ENCODE measurements at places on chromosomes 3 and 15.

DNA sequence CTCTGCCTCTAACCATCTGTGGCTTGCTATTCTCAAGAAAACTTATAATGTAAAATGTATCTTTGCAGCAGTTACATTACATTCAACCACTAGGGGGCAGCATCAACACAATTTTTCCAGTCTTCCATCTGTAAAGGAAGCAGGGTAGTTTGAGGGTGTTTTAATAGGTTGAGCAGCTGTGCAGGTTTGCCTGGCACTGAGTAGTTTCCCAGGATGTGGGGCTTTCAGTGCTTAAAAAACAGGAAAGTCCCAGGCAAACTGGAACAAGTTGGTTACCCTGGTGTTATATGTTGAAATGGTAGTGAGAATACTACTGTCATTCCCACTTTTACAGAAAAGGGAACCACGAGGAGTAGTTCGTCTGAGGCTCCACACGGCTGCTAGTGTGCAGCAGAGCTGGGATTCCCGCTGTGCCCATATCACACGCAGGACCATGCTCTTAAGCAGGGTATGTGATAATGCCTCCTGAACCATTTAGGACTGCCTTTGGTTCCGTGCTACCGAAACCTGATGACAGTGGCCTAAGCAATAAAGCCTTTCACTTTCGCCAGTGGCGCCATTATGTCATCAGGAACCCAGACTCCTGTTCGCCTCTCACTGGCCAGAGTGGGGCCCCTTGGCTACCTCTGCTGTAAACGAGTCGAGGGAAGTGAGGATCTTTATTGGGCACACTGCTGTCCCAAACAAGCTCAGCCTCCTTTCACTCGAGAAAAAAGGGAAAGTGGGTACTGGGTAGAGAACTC is 64.7 kb upstream of the ZBTB38 start:
- peak; percentile 58 for DNase-seq

GRCh38 chr3:16528581-16528993 is 15.1 kb upstream of the RFTN1 start:
- peak; percentile 49 for DNase-seq

GRCh38 chr3:119184796-119185570 is 11.6 kb downstream of the UPK1B start:
- no peak for DNase-seq

DNA sequence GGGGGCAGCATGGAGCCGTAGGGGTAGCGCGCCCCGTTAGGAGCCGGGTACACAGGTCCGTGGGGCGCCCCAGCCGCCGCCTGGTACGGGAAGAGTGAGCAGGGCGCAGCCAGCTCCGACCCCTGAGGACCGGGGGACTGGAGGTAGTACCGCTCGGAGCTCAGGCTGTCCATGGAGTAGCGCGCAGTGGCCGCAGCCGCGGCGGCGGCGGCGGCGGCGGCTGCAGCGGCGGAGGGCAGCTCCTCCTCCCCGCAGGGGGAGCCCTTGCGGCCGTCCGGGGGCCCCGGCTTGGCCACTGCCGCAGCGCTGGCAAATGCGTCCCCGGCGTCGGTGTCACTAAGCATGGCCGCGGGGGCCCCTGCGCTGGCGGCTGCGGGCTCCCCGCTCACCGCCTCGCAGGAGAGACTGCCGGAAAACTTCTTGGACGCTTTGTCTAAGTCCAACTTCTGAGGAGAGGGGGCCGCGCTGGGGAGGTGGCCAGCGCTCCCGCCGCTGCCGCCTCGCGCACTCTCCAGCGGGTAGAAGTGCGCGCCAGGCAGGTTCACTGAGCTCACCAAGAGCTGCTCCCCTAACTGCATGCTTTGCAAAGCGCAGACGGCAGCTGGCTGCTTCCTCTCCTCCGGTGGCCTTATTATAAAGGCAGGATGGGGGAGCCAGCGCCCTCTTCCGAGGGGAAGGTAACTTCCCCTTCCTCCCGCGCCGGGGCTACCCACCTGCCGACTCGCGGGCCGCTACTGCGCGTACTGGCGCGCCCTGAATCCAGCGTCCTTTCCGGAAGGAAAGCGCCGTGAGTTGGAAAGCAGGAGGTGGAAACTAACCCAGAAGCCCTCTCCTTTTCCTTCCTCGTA is at the start of gene EOMES:
Gene EOMES, minus strand, starts transcription at position 607 of the 848 bp plus-strand sequence. Its CDS starts 29 bp downstream, at position 578.
- DNase-seq: peak; percentile 23

- DNase-seq: no peak
Measured at GRCh38 chr15:61173899-61174689, 55.0 kb downstream of the RORA start.

- no peak for DNase-seq
Measured at GRCh38 chr15:79030470-79030869, 60.1 kb downstream of the RASGRF1 start.

- no peak for DNase-seq
Measured at GRCh38 chr15:38085931-38086568, 151.6 kb downstream of the TMCO5A start.

DNA sequence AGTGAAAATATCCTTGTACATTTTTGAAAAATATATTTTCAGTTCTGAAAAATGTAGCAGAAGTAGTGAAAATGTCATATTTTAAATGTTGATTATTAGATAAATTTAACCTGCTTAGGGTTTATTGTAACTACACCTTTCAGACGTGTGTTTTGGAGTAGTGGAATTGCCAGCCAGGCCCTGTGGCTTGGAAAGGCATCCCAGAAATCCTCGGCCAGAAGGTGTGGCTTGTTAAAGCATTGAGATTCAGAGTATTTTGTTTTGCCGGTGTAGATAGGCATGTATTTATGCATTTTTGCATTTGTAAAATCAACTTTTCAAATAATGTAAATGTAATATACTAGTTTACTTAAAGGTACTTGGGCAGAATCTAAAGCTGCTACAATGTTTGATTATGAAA is 7.0 kb downstream of the EBLN2 start:
- no peak for DNase-seq

- DNase-seq: no peak
Measured at GRCh38 chr15:35728219-35728940, 182.4 kb upstream of the DPH6 start.

DNA sequence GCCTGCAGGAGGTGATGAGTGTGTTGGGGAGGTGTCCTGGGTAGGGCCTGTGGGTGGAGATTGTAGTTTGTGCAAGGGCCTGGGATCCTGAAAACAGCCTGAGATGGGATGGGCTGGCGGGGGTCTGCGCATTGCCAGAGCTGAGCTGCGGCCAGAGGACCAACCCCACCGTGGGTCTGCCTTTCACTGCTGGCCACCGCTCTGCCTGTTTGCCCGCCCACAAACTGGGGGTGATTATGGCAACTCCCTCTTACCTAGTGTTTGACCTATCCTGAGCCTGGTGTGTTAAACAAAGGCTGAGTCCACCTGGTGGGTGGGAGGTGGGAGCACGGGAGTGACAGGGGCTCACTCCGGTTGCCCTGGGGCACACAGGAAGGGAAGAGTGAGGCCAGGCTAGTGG is 9.8 kb downstream of the ABTB1 start:
- peak; percentile 41 for DNase-seq

DNA sequence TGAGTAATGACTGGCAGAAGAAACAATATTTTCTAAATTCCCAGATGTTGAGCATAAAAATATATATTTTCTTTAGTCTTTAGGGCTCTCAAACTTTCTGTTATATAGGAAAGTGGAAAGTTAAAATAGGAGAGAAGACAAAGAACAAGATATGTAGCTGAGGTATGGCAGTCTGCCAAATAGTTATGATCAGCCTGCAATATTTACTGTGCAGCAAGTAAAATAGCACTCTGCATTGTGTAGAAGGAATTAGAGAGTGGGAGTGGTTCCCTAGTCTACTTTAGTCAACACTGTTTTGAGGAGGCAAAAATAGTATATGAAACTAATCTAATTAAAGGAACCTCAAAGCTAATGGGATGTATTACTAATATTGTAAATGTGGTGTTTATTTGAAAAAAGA is 978.1 kb upstream of the ALCAM start:
- no peak for DNase-seq

GRCh38 chr3:71583566-71584393 is at the start of gene FOXP1:
FOXP1 (minus strand) TSS chr3:71583728; CDS start chr3:71198381, 385,347 bp downstream.
- peak; percentile 77 for DNase-seq

DNA sequence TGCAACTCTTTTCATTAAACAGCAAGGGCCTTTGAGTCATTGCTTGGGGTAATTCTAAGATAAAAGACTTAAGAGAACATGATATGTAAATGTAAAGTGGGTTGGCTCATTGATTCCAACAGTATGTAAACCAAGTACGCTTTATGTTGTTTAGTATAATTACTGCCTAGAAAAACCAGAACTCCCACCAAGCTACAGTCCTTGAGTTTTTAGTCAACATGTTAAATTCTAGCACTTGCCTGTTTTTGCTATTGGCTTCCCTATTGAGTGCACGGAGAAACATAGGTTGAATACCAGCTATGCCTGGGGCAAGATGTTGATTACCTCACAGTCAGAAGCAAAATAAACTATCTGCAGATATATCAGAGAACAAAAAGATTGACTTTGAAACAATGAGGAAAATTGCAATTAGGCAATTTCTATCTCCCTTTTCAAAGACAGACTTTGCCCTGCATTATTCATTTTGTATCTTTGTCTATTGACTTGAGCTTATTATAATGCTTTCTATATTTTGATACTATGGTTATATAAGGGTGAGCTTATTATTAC is 179.3 kb downstream of the ZPLD1 start:
- DNase-seq: no peak

DNA sequence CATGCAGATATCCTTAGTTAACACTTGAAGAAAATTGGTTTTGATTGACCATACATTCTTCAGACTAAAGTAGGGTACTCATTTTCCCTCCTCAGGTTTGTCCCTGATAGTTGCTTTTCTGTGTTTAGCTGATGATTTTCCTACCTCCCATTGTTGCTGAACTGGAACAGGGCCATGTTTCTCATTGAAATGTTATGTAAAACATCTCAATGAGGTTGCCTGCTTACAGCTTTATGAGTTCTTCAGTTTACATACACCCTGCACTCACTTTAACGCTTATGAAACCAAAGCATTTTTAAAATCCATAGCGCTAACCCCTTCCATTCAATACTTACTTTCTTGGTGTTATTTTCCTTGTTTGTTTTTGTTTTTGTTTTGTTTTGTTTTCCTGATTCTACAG is 61.9 kb downstream of the HMG20A start:
- DNase-seq: no peak

- DNase-seq: no peak
Measured at GRCh38 chr3:62132027-62132602, 241.2 kb downstream of the FEZF2 start.

GRCh38 chr15:71237456-71238188 is 122.4 kb downstream of the THSD4 start:
- DNase-seq: peak; percentile 91

DNA sequence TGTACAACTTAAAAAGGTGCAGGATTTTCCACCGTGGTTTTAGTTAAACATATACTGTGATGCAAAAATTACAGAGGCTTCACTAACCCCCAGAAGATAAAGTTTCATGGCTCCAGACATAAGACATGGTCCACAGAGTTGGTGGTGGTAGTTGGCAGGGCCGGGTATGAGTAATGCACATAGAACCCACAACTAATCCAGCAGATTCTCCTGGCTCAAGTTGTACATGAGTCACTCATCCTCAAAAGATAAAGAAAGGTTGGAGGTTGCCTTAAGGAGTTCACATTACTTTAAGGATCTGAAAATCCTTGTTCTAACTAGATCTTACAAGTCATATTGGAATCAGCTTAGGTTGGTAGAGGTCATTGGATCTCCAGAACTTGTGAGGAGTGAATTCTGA is 98.3 kb upstream of the ZBTB20 start:
- no peak for DNase-seq

GRCh38 chr3:150497956-150498355 is 48.3 kb downstream of the SERP1 start:
- no peak for DNase-seq

GRCh38 chr15:74584779-74585178 is 30.9 kb upstream of the CLK3 start:
- DNase-seq: no peak

- DNase-seq: no peak
Measured at GRCh38 chr15:75153087-75153486, 48.6 kb upstream of the C15orf39 start.

DNA sequence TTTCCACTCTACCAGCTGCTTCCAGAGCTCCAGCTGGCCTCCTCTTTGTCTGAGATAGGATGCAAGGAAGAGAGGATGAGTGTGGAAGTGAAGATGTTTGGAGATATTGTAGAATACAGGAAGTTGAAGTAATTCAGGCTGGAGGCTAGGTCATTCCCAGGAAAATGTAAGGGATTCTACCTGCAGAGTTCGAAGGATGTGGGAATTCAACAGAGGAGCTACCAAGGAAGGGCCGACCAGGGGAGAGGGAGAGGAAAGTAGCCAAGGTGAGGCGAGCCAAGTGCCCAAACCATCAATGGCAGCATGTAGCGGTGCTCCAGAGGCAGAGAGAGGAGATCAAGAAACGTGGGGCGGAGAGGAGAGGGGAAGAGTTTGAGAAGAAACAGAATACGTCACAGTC is 49.0 kb upstream of the EPHB3 start:
- no peak for DNase-seq

GRCh38 chr3:134709561-134710312 is 58.9 kb upstream of the KY start:
- no peak for DNase-seq

- no peak for DNase-seq
Measured at GRCh38 chr15:49675041-49675440, 54.2 kb downstream of the DTWD1 start.

- no peak for DNase-seq
Measured at GRCh38 chr3:130757611-130758150, 11.1 kb upstream of the PIK3R4 start.

GRCh38 chr3:176767385-176767784 is 429.9 kb downstream of the TBL1XR1 start:
- DNase-seq: no peak

DNA sequence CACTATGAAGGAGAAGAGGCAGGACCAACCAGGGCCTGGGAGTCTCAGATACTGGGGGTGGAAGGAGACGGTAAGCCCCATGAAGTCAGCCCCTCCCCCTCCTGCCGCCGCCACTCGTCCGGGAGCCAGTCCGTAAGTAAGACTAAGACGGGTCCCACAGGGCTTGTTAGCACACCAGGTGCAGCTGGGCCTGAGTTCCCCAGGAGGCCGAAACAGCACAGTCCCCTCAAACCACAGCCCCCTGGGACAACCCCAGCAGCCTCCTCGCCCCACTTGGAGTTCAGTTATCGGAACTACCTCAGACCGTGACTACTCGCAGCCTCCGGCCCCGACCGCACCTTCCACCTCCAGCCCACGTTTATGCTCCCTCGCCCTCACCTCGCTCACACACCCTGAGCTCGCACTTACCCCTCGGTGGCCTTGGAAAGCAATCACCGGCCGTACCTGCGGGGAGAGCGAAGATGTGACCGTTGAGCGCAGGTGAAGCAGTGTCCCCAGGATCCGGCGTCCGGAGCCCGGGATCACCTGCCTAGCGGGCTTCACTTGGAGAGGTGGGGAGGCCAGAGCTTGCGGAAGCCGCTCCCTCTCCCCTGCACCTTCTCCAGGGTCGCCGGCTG is 557 bp downstream of the ELL3 start:
- peak; percentile 26 for DNase-seq

GRCh38 chr3:116299646-116300081 is 145.6 kb downstream of the LSAMP start:
- no peak for DNase-seq

- DNase-seq: peak; percentile 32
Measured at GRCh38 chr3:151171145-151171757, 31.8 kb downstream of the GPR171 start.

DNA sequence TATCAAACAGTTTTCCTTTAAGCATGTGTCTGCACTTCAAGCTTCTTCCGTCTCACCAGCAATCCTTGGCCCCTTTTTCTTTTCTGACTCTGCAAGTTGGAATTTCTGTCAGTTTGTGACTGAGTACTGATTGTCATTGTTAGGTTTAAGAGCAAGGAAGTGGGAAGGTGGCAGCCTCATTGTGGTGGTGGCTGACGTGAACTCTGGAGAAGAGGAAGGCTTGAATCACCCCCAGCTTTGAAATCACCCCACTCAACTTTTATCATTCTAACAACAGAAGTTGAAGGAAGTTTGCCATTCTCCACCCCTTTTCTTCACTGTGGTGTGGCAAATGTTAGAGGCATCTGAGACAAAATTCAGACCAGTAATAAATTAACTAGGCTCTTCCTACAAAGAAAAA is 231.6 kb upstream of the AGTR1 start:
- no peak for DNase-seq

All from heart left ventricle (tissue), 16 donors.